CD4-positive, alpha-beta T cell treated with Interleukin-2 at 100 ng/mL for 4 hours (primary cell): ENCODE measurements at places on chromosomes 6 and 20.

- no peak for DNase-seq
These were observed 5.0 kb upstream of the CAP2 start for GRCh38 chr6:17388365-17388764.

GRCh38 chr6:44278774-44279697, 8.8 kb downstream of the TMEM151B start:
- no peak for DNase-seq

GRCh38 chr6:100999034-100999597, 118.0 kb upstream of the ASCC3 start:
- DNase-seq = no peak

- DNase-seq = no peak
These were observed 138.7 kb downstream of the FOXO3 start for GRCh38 chr6:108699290-108700041.

- DNase-seq = no peak
These were observed 108.4 kb downstream of the ARID1B start for GRCh38 chr6:156885562-156885961.

- DNase-seq = no peak
These were observed 76.7 kb upstream of the ZFP64 start for GRCh38 chr20:52268184-52268749.

GRCh38 chr6:137315081-137315480, 95.9 kb upstream of the IFNGR1 start:
- DNase-seq = no peak

GRCh38 chr6:90319979-90320685, 23.5 kb upstream of the BACH2 start:
- no peak for DNase-seq

DNA sequence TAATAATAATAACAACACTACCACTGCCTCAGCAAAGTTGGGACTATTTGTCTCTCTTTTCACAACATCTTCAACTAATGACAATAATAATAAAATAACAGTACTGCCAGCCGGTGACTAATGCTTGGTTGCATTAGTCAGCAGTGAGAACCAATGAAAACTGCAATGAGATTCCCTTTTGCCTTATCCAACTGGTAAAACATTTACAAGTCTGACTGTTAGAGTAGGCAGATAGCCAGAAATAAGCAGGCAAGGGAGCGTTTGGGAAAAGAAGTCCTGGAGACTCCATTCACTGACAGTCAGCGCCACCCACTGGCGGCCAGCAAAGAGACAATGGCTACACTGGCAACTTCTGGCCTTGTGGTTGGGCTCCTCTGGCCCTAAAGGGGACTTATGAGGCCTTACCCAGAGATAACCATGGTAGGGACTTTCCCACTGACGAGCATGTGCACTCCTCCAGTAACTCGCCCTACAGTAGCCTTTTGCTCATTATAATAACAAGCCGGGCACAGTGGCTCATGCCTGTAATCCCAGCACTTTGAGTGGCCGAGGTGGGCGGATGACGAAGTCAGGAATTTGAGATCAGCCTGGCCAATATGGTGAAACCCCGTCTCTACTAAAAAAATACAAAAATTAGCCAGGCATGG, 3.4 kb upstream of the NSFL1C start:
- DNase-seq = no peak

GRCh38 chr6:25270559-25270958, 8.6 kb upstream of the CARMIL1 start:
- DNase-seq = no peak

DNA sequence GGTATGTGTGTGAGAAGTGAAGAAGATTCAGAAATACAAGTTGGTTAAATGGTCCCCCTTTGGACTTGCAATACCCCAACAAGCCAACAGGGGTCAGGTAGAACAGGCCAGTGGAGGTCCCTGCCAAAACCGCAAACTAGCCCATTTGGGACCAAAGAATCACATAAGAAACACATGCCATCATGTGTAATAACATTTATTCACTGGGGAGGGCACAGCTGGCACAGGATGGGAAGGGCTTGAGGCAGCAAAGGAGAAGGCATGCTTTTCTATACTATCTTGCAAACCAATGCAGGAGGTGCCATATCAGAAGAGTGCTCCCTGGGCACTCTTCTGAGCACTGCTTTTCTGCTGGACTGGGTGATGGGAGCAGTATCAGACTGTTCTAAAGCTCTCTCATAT, 116.1 kb upstream of the TRAF3IP2 start:
- peak; percentile 54 for DNase-seq

DNA sequence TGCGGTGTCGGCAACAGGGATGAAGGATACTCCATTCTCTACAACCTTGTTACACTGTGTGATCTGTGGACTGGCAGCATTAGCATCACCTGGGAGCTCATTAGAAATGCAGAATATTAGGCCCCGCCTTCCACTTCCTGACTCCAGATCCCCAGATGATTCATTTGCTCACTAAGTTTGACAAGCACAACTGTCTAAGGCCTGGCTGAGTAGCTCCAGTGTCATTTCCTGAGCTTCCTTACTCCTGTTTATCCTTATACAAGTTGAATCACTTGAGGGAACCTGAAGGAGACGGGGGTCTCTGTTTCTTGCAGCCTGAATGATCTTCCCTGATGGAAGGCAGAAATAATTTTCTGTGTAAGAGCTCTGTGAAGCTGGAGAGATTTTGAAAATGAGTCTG, 32.7 kb upstream of the PROKR2 start:
- DNase-seq = no peak

DNA sequence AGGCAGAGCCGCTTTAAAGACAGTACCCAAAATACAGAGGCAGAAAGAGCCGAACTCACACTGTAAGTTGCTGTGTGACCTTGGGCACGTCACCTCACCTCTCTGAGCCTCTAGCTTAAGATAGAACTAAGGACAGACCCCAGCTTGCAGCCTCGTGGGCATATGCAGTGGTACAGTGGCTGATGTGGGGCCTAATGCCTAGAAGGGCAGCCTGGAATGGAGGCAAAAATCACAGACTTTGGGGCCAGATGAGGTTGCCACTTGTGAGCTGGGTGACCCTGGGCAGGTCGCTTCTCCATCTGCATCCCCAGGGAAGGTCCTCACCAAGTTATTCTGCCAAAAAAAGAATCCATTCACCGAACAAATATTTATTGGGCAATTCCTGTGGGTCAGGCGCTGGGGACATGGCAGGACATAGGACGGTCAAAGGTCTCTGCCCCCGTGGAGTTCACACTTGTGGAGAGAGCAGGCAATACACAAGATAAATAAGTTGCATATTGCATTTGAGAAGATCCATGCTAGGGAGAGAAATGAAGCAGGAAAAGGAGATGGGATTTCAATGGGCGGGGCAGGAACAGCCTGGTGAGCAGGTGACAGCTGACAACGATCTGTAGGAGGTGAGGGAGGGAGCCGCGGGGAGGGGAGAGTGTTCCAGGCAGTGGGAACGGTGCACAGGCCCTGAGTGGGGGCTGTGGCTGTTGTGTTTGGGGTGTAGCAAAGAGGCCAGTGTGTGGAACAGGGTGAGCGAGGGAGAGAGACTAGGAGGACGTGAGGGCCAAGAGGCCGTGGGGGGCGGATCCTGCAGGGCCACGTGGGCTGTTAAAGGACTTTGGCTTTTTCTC, 115.2 kb downstream of the CEBPB start:
- no peak for DNase-seq

DNA sequence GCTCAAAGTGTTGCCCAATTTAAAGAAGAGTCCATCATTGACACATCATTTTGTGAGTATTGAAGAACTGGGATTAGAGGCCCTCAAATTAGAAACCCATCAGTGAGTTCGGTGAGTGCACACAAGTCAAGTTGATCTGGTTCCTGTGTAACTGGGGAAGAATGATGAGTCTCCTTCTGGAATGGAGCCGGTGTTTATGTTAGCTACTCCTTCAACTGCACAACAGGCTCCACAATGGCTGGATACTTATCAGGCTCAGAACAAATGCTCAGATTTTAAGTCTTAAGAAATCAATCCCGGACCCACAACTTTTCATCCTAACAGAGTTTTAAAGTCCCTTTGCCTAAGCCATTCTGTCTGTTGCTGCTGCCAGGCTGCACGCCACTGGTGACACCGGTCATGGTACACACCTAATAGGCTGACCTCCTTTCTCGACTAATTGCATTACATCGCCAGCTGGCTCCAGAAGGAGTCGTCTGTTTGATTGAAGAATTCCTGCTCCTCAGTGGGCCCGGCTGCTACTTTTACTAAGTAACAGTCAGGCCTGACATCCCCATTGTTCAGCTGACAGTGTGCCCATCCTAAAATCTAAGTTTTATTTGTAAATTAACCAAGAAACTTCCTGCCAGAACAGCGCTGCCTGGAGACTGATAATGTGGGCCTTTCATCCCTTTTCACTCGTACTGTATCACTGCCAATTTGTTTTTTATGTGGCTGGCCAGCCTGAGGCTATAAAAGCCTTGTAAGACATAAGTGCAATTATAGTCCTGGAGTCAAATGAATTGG, 130.4 kb downstream of the INSM1 start:
- no peak for DNase-seq

- DNase-seq = no peak
These were observed 400.2 kb downstream of the HAO1 start for GRCh38 chr20:7540018-7540417.

DNA sequence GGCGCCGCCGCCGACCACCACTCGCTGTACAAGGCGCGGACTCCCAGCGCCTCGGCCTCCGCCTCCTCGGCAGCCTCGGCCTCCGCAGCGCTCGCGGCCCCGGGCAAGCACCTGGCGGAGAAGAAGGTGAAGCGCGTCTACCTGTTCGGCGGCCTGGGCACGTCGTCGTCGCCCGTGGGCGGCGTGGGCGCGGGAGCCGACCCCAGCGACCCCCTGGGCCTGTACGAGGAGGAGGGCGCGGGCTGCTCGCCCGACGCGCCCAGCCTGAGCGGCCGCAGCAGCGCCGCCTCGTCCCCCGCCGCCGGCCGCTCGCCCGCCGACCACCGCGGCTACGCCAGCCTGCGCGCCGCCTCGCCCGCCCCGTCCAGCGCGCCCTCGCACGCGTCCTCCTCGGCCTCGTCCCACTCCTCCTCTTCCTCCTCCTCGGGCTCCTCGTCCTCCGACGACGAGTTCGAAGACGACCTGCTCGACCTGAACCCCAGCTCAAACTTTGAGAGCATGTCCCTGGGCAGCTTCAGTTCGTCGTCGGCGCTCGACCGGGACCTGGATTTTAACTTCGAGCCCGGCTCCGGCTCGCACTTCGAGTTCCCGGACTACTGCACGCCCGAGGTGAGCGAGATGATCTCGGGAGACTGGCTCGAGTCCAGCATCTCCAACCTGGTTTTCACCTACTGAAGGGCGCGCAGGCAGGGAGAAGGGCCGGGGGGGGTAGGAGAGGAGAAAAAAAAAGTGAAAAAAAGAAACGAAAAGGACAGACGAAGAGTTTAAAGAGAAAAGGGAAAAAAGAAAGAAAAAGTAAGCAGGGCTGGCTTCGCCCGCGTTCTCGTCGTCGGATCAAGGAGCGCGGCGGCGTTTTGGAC, 2.0 kb downstream of the SOX4 start:
- no peak for DNase-seq

- DNase-seq = no peak
These were observed 1.9 kb upstream of the MYLK4 start for GRCh38 chr6:2752477-2753109.

DNA sequence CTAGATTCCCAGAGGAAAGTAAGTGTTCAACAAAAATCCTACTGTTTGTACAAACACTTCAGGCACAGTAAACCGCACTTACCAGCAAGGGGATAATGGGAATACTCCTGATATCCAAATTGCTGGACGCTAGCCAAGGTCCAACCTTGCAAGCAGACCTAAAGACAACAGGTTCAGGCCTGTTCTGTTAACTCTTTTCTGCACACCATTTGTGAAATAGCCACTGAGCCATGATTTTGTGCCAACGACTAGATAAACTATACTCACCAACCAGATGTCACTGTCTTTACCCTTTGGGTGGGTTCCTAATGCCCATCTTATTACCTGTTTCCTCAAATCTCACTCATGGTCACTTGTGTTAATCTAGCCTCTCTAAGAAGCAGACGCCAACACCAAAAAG, 43.5 kb downstream of the GOPC start:
- no peak for DNase-seq

GRCh38 chr6:1063671-1064355, 248.1 kb upstream of the FOXQ1 start:
- DNase-seq = no peak

DNA sequence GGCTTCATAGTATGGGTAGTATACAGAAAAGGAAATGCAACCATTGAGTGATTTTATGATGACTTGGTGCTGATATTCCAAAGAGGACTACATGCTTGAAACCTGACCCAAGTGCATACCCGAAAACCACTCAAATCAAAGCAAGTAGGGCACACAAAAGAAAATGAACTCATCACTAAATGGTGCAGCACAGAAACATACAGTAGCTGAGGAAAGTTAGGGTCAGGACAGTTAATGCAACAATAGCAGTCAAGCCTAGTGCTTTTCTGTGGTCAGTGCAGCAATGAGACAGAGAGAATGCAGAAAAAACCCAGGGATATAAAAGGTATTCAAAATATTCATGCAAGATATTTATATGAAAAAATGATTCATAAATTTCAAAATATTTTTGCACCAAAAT, 711.1 kb downstream of the EPHA7 start:
- no peak for DNase-seq
